NCI-H1048 (cell line): ENCODE measurements at places on chromosomes 1 and 21.

GRCh38 chr1:163231385-163231784 is 28.7 kb upstream of the RGS5 start:
- DNase-seq: no peak

DNA sequence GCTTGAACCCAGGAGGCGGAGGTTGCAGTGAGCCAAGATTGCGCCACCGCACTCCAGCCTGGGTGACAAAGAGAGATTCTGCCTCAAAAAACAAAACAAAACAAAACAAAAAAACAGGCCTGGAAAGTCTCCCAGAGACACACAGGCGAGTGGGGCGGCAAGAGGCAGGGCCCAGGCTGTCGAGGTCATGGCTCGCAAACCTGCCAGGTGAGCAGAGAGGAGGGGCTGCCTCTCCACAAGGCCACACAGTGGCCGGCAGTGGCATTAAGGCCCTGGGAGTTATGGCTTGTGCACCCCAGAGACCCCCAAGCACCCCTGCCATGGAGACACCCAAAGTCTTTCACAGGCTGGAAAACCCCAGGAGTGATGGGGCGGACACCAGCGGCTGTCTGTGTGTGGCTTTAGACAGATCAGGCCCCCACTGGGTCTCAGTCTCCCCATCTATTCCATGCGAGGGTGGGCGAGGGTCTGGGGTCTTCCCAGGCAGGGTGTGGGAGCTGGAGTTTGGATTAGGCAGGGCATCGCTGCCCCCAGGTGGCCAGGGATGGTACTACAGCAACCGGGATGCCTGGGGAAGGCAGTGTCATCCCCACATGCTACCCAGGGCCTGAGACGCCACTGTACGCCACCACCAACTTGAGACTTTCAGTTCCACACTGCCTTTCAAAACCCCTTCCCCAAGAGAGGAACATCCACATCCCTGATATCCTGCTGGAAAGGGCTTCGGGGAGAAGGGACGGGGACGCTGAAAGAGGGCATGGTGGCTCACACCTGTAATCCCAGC is 7.3 kb upstream of the CTRC start:
- no peak for DNase-seq

GRCh38 chr1:29396438-29397255 is 160.3 kb downstream of the PTPRU start:
- DNase-seq: no peak

DNA sequence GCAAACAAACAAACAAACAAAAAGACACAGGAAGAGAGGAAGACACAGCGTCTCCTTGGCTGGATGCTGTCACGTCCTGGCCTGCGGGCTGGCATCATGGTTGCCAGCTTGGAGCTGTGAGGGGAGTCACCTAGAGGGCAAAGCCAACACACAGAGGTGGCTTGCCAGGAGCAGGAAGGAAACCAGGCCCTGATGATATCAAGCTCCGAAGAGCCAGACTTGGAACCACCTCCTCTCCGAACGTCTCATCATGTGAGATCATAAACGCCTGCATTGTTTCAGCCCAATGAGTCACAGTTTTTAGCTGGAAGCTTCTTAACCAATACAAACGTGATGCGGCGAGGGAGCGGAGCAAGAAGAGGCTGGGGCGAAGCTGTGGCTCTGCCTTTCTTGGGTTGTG is 8.7 kb downstream of the PLA2G2D start:
- no peak for DNase-seq

GRCh38 chr1:200367841-200368534 is 41.8 kb downstream of the ZNF281 start:
- no peak for DNase-seq

GRCh38 chr21:18782721-18783120 is 379.1 kb upstream of the TMPRSS15 start:
- no peak for DNase-seq

DNA sequence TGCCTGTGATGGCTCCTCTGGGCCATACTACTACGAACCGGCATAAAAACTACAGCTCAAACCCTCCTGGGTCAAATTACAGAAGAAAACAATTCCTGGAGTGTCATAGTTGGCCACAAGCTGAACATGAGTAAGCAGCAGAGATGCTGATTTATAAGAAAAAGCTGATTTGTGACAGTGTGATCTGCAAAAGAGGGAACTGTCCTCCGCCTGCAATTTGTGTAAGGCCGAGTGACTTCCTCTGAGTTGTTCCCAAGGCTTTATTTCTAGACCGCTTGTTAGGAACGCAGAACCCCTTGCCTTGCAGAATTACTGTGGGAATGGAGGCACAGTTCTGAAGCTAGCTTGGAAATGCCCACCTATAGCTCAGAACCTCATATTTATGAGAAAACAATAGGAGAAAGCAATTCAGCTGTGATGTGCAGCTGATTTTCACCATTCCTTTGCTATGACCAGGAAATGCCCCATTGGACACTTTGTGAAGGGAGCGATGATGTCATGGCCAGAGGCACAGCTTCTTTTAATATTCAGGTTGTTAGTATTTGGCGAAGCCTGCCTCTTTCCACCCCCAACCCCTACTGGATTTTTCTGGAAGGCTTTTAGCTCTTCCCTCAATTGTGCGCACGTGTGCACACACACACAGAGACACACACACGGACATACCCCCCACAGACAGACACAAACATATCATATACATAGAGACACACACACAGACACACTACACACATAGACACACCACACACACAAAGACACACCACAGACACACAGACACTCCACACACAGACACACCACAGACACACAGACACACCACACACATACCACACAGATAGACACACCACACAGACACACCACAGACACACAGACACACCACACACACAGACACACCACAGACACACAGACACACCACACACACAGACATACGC is 47.6 kb downstream of the IER5 start:
- DNase-seq: no peak

GRCh38 chr1:94937820-94938219 is 10.9 kb upstream of the CNN3 start:
- no peak for DNase-seq

- no peak for DNase-seq
Observed at GRCh38 chr21:14308234-14308633, 74.7 kb downstream of the HSPA13 start.

DNA sequence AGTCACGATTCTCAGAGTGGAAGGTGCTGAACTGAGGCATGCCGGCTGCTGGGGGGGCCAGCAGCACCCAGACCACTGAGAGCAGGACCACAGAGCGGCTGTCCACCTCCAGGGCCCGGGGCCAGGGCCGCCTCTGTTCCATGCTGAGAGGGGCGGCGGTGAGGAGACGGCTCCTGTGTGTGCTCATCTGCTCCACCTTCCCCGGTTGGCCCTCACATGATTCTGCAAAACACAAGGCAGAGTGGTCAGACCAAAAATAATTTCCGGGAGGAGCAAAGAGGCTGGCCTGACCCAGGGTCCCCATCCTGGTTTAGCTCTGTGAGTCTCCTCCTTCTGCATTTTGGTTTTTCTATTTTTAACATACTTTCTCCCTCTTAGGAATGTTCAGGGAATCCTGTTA is 26.4 kb downstream of the PLXNA2 start:
- DNase-seq: no peak

GRCh38 chr1:63190171-63190570 is 132.2 kb upstream of the FOXD3 start:
- DNase-seq: no peak

GRCh38 chr1:110350360-110350759 is 11.2 kb downstream of the RBM15 start:
- DNase-seq: no peak

GRCh38 chr1:86636898-86637297 is 67.5 kb upstream of the SH3GLB1 start:
- no peak for DNase-seq

DNA sequence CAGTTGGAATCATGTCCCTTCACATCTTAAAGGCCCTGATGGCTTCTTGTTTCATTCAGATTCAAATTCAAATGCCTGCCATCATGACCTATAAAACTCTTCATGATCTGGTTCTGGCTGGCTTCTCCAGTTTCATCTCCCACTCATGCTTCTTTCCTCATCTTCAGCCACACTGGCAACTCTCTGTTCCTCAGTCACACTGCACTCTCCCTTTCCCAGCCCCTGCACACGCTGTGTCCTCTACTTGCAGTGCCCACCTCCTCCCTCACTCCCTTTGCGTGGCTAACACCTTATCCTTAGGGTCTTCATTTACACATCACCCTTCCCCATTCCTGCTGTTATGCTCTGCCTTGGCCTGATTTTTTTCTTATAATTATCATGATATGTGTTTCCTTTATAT is 120.6 kb upstream of the LMO4 start:
- no peak for DNase-seq

- no peak for DNase-seq
Observed at GRCh38 chr1:169086603-169087455, 19.7 kb upstream of the ATP1B1 start.

GRCh38 chr1:1255078-1255477 is 8.6 kb upstream of the C1QTNF12 start:
- no peak for DNase-seq

GRCh38 chr1:86499987-86500593 is 31.4 kb downstream of the CLCA1 start:
- DNase-seq: no peak

GRCh38 chr1:56435434-56436262 is 143.7 kb downstream of the PLPP3 start:
- DNase-seq: no peak

DNA sequence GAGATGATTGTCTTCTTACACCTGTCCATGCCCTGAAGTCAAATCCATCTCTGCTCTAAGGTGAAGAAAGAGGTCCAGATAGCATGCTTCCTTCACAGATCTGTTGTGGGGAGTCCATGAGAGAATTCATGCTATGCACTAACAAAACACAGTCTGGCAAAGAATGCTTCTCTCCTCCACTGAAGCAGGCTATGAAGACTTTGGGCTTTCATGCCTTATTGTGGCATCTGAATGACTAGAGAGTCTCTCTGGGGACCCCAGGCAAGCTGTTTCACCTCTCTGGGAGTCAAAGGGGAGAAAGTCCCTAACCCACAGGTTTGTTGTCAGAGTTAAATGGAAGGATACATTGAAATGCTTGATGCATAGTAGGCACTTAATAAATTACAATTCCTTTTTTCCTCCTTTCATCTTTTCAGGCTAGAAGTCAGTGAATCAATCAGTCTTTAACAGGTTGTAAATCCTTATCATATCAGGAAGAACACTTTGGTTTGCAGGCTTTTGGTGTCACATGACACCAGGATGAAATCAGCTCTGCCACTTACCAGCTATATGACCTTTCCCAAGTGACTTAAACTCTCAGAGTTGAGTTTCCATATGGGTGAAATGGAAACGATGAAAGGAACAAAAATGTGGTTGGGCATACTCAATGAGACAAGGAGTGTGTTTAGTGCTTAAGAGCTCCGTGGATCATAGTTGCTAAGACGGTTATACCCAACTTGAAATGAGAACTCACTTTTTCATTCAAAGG is 200.1 kb upstream of the DAB1 start:
- no peak for DNase-seq
